ENCODE measurements at places on chromosomes 16 and 17.

DNA sequence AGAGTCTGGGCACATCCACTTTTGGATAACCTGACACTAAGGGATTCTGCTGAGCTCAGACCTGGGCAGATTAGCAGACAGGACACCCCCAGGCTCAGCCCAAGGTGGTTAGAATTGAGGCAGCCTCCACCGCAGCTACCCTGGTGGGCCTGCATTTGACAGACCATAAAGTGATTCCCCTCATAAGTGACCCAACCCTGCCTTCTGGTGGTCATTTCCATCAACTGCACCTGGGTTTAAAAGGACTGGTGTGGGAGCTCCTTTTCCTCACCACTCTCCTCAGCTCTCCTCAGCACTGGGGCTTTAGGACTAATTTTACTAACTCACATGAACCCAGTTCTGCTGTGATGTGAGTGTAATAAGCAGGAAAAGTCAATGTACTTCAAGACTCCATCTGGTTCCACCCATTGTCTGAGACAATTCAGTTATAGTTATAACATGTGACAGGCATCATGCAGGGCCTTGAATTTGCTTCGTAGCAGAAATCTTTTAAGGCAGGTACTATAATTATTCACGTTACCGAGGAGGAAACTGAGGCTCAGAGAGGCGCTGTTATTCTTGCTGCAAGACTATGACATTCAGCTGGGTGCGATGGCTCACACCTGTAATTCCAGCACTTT is 42.5 kb downstream of the MYH3 start:
- no peak for DNase-seq

DNA sequence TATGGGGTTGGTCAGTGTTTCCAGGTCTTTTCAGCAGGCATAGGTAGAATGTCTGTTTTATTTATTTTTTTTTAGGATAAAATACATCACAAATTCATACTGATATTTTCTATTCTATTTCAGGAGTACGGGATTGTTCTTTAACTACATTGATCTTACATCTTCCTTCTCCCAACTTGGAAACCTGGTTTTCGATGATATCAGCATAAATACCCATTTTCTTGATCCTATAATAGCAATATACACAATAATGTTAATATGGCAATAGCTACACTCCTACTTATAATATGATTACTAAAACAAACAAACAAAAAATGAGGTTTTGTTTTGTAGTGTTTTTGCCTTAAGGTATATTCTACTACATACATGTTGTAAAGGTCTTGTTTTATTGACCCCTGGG is 962.4 kb upstream of the GOT2 start:
- DNase-seq: no peak

- DNase-seq: peak; percentile 28
Observed at GRCh38 chr16:67967958-67968399, 458 bp downstream of the SLC12A4 start.

- DNase-seq: no peak
Observed at GRCh38 chr17:12911239-12911638, 106.6 kb downstream of the ELAC2 start.

DNA sequence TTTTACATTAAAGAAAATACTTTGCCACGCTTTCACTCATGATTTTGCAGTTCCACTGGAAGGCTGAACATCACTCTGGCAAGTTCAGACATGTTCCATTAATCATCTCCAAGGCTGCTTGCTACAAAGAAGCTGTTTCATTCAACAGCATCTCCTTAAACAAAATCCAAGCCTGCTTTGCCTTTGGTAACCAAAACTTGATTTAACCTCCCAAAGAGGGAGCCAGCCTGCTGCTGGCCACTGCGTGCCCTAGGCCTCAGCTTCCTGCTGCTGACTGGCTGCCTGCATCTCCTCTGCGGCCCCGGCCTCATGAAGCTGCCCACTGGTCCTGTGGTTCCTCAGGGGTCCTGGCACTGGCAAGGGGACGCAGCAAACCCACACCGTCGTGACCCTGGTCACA is 31.8 kb downstream of the ANKRD11 start:
- DNase-seq: no peak

GRCh38 chr16:72847187-72848027 is 200.5 kb downstream of the ZFHX3 start:
- DNase-seq: no peak

DNA sequence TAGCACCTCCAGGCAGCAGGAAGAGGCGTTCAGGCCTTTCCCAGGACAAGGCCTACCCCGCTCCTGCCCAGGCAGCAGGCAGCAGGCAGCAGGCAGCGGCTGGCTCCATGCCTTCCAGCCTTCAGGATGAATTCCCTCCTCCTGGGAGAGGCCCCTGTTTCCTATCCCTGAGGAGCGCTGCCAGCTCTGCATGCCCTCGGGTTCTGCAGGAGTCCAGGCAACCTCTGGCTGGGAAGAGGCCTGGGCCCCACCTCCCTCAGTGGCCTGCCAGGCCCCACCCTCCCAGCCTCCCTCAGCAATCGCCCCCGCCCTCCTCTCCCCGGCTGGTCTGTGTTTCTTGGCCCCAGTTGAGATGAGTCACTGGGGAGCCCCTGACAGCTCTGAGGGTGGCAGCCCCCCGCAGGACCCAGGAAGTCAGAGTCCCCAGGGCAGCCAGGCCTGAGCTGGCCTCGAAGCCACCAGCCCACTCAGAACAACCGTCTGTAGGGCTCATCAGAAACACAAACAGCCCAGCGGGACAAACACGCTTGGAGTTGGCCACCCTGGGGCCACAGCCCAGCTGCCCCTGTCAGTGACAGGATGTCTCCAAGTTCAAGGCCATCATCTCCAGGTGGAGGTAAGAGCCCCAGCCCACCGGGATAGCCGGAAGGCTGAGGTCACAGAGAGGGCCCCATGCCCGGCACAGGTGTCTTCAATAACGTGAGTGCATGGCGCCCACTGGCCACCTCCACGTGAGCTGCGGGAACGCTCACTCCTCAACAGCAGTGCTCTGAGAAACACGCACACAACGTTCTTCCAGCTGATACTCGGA is 39.5 kb upstream of the CIBAR2 start:
- no peak for DNase-seq

Data from T-helper 9 cell (primary cell).